Fibroblast of pulmonary artery (primary cell): ENCODE measurements at places on chromosomes 5 and 9.

- DNase-seq: no peak
These were observed 575.8 kb upstream of the ZNF462 start for GRCh38 chr9:106287091-106287631.

DNA sequence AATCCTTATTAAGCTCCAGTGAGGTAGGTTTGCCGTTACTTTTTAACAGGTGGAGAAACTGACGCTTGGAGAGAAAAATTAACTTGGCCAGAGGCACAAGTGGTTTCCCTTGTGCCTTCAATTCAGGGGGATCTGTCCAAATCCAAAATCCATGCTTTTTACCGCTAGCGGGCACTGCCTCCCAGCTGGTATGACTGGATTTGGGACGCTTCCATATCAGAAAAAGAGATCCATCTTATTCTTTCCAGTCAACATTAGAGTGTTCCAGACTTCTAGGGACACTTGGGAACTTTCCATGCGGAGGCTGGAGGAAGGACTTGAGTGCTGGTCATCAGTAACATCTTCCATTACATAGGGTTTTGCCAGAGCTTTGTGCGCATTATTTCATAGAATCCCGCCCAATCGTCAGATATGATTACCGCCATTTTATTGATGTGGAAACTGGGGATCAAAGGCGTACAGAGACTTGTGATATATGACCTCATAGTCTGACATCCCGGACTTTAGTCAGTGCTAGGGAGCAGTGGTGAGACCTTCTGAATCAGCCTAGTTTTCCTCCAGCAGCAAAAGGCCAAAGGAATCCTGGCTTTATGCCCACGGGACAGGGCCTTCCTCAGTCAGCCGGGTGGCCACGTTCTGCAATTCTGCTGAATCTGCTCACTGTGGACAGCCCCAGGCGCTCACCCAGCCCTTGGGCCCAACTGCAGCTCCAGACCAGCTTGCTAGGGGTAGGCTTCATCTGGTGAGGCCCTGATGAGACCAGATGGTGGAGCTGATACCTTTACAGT, 1.1 kb upstream of the GNPDA1 start:
- DNase-seq: peak; percentile 59

DNA sequence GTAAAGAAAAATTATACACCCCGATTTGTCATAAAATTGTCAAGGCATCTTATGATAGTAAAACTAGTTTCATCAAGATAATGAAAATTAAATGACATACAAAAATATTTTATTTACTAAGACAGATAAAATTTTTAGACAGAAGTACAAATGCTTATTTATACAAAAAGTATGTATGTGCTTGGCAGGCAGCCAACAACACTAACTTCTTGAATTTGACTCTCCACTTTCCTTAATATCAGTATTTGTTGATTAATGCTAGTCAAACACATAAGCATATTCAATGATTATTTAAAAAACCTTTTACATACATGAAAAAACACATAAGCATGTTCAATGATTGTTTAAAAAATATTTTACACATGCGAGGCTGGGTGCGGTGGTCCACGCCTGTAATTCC, 1079.9 kb upstream of the CDH6 start:
- no peak for DNase-seq

GRCh38 chr5:158770506-158770905, 329.2 kb downstream of the EBF1 start:
- DNase-seq: no peak

GRCh38 chr9:27829621-27830020, 256.3 kb upstream of the C9orf72 start:
- DNase-seq: no peak

DNA sequence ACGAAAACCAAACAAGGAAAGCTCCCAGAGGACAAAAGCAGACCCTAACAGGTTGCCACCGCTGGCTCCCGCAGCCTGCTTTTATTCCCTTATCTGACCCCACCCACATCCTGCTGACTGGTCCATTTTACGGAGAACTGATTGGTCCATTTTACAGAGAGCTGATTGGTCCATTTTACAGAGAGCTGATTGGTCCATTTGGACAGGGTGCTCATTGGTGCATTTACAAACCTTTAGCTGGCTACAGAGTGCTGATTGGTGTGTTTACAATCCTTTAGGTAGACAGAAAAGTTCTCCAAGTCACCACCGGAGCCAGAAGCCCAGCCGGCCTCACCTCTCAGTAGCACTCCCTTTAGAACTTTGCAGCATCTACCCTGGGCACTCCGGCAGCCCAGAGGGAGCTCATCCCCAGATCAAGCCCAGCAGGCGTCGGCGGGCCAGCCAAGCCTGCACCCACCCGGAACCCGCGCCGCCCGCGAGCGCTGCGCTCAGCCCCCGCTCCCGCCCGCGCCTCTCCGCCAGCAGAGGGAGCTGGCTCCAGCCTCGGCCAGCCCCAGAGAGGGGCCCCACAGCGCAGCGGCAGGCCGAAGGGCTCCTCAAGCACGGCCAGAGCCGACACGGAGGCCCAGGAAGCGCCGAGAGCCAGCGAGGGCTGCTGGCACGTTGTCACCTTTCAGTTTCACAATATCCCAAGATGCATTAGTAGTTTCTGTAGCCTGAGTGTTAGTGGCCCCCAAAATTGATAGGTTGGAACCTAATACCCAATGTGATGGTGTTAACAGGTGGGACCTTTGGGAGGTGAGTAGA, 35.3 kb upstream of the CLPTM1L start:
- peak; percentile 56 for DNase-seq

- DNase-seq: no peak
These were observed 97.5 kb downstream of the HSPA4 start for GRCh38 chr5:133149345-133149744.

DNA sequence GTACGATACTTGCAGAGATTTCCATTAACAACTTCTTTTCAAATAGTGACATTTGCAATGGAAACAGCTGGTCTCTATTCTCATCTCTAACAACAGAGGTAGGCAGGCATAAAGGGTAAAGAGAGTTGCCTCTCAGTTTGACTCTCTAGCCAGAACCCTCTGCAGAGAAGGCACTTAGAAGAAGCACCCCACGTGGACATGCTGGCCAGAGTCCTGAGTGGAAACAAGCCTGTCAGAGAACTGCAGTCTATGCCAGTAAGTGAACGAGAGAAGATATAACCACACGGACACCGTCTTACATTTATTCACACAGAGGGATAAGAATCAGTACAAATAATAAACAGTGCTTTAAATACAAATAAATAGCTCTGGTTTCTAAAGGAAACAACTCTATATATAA, 11.0 kb upstream of the LHX6 start:
- no peak for DNase-seq

DNA sequence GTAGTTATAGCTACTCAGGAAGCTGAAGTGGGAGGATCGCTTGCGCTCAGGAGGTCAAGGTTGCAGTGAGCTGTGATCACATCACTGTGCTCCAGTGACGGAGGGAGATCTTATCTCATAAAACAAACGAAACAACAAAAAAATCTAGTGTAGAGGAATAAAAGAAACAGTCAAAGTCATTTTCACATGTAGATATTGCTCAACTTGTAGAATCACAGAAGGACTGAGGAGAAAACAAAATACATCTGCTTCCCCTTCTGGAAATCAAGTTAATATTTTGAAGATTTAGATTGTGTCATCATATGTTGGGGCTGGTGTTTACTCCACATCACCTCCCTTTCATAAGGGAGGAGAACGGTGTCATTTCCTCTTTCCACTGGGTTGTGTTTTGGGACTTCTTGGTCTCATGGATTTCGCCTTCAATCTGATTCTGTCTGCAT, 8.2 kb upstream of the SLC46A2 start:
- peak; percentile 42 for DNase-seq

- no peak for DNase-seq
These were observed 167.7 kb upstream of the RPS23 start for GRCh38 chr5:82445726-82446335.

DNA sequence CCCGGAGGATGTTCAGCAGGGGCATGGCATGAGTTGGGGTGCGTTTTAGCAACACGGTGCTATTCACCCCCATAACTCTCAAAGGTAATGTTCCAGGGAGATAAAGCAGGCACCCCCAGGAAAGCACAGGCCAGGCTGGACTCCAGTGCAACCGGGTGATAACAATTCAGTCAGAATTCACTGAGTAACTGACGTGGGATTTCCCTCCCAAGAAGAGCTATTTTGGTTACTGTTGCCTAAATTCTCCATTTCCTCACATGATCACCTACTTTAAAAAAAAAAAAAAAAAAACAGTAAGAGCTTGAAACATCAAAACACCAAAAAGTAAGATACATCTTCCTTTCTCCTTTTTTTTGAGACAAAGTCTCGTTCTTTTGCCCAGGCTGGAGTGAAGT, 137.6 kb upstream of the WWC1 start:
- no peak for DNase-seq

DNA sequence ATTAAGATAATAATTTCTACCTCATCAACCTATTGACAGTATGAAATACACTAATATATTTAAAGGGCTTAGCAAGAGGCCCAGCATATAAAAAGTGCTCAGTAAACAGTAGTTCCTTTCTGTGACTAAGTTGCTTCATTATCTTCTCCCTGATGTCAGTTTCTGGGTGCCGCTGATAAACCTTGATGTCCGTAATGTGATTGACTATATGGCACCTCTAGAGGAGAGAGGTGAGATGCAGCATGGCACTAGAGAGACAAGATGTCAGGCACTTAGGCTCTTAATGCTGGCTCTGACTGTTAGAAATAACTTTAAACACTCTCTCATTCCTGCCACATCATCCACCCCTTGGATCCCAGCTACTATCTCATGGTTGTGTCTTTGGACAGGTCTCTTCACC, 455.9 kb upstream of the KLF4 start:
- DNase-seq: no peak

DNA sequence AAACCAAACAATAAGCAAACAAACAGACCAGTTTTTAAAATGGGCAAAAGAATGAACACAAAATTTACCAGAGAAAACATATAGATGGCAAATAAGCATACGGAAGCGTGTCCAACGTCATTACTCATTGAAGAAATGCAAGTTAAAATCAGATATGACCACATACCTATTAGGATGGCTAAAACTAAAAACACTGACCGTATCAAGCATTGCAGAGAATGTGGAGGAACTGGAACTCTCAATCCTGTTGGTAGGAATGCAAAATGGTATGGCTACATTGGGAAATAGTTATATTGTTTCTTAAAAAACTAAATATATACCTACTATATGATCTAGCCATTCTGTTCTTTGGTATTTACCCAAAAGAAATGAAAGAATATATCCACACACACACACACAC, 129.4 kb upstream of the ACO1 start:
- no peak for DNase-seq

DNA sequence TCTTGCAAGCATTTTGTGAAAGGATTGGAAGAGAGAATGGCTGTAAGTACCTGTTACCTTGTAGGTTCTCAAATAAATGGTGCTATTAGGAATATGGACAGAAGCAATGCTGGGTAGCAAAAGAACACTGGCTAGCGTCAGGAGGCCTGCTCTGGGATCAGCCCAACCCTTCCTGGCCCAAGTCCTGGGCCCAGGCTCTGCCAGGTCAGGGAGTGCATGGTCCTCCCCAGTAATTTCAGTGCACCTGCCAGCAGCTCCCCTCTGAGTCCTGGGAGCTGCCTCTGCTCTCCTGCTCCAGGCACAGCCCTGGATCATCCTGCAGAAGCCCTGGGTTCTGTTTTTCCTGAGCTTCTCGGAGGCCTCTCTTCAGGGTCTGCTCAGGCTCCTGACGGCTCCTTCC, 89.5 kb upstream of the ARAP3 start:
- DNase-seq: no peak

- no peak for DNase-seq
These were observed 169.0 kb downstream of the DOCK2 start for GRCh38 chr5:169805937-169806700.

DNA sequence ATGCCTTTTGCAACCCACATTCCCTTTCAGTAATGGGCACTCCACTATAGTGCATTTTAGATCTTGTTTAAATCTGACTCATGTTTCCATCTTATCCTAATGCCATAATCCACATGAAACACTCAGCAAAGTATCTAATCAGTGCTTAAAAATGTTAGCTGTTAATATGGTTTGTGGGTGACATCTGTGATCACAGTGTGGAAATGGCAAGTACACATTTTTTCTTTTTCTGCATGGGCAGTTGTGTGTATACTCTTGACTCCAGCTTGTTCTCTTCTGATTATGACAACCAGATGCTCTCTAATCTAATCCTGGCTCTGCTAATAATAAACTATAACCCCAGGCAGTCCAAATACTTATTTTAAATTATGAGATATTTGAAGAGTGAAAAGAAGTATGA, 103.3 kb downstream of the EDIL3 start:
- DNase-seq: no peak

GRCh38 chr5:149636861-149637246, 55.6 kb downstream of the ARHGEF37 start:
- peak; percentile 75 for DNase-seq

- DNase-seq: peak; percentile 16
These were observed 385.3 kb upstream of the RIOK2 start for GRCh38 chr5:97568382-97568781.

DNA sequence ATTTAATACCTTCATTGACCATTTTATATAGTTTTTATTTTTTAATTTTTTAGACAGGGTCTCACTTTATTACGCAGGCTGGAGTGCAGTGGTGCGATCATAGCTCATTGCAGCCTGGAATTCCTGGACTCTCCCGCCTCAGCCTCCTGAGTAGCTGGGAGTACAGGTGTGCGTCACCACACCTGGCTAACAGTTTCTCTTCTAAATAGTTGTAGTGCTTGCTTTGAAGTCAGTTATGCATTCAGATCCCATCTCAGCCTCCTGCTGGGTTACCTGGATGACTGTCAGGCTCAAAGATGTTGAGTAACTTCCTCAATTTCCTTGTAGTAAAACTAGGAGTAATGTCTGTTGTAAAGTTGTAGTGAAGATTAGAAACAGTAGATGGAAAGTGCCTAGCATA, 21.4 kb downstream of the SNX18 start:
- no peak for DNase-seq

- DNase-seq: peak; percentile 50
These were observed 65.1 kb upstream of the IQGAP2 start for GRCh38 chr5:76337953-76338451.

GRCh38 chr9:126490871-126491567, 122.7 kb upstream of the LMX1B start:
- peak; percentile 77 for DNase-seq

DNA sequence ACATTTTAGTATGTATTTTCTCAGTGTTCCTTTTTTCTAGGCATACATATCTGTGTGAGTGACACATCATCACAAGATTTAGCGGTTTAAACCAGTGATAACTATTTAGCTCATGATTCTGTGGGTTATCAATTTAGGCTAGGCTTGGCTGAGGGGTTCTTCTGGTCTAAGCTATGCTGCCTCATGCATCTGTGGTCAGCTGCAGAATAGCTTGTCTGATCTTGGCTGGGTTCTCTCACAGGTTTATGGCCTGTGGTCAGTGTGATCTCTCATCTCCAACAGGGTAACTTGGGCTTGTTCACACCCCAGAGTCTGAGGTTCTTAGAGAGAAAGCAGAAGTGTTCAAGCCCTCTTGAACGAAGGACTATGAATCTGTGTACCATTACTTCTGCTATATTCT, 363.3 kb downstream of the KDM4C start:
- DNase-seq: no peak
